SHP77 (cell line): ENCODE measurements at places on chromosomes 3 and 15.

GRCh38 chr3:59426821-59427565 lies 377.2 kb upstream of the CFAP20DC start:
- no peak for DNase-seq

DNA sequence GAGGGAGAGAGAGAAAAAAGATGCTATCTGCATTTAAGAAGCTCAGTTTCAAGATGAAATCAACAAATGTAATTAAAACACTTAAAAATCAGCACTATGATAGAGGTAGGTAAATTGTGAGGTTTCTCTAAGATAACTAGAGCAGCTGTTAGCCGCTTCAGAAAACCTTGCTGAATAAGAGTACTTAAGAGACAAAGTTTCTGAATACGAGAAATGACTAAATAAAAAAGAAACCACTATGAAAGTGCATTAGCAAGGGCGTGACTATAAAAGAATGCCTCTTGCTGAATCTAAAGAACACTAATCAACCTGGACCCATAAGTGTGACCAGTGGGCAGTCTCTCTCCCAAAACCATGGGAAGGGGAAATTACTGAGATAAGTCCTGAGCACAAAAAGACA lies 41.8 kb downstream of the IQCB1 start:
- no peak for DNase-seq

- DNase-seq: no peak
Observed at GRCh38 chr3:16147220-16147994, 27.1 kb upstream of the GALNT15 start.

GRCh38 chr3:128315313-128315712 lies 151.4 kb downstream of the DNAJB8 start:
- no peak for DNase-seq

DNA sequence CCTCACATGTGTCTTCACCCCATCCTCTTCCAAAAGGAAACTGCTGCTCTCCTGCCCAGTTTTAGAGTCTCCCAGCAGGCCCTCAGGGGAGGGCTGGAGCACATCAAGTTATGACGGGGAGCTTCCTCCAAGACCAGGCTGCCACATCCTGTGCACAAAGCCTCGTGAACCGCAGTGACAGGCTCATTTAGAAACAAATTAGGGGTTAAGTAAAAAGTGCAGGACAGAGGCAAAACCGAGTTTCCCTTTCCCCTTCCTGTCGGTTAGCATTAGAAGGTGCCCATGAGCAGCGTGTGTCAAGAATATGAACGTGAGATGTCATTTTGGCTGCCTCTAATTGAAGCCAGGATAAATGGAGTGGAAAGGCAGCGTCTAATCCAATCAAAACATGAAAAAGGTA lies 199.7 kb downstream of the ARRDC4 start:
- DNase-seq: no peak

DNA sequence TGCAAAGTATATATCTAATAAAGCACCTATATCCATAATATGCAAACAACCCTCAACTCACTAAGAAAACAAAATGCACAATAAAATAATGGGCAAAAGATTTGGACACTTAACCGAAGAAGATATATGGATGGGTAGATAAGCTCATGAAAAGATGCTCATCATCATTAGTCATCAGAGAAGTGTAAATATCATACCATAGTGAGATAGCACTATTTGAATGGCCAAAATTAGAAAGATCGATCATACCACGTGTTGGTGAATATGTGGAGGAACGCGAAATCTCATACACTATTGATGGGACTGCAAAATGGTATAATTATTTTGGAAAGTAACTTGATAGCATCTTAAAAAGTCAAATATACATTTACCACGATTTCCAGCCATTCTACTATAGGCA lies 40.5 kb downstream of the PLS1 start:
- DNase-seq: no peak

GRCh38 chr3:143387425-143387824 lies 267.9 kb downstream of the CHST2 start:
- no peak for DNase-seq

DNA sequence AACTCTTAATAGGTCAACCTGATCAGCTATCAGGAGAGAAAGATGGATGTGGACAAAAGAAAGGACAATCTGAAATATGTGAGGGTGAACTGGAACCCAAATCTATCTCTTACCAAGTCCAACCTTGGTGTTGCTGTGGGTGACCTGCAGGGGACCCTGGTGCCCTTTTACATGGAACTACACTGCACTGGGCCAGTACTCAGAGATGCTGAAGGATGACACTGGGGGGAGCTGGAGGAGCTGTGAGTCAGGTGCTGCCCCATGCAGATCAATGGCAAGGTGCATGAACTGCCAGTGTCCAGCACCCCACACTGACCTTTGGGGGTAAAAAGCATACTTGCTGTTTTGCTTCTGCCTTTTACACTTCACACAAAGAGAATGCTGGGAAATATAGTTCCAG lies 55.6 kb upstream of the TBC1D5 start:
- DNase-seq: no peak

DNA sequence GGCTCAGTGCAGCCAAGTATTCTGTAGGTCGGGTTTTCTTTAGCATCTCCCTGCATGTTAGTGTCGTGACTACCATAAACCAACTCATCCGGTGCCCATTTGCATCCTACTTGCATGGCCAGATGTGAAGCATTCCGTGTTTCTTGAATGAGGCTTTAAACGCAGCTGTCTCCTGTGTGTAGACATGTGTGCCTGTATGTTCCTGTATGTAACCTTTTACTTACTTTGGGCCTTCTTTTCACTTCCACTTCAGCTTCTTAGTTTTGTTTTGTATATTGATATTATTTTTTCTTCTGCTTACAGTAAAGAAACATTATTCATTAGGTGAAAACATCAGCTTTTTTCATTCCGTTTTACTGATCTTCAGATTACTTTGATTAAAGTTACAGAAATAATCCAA lies 267.9 kb downstream of the BBX start:
- no peak for DNase-seq

DNA sequence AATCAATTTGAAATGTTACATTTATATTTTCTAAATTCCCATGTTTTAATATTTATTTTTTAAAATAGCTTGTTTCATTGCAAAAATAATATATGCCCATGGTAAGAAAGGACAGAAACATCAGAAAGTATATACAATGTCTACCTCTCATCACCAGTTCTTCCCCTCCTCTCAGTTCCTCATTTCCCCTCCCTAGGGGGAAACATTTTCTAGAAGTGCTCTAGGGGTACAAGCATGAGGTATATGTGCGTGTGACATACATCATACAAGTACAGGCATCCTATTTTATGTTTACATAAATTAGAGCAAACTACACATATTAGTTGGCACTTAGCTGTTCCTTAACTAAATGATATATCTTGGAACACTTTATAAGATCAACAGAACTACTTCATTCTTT lies 189.3 kb upstream of the VEPH1 start:
- DNase-seq: no peak
